ENCODE measurements at places on chromosomes 2 and 18.
A peak's percentile ranks its signal among the peaks of the same experiment; 100 is the strongest.

GRCh38 chr18:7676253-7676873 lies 109.2 kb downstream of the PTPRM start:
- no peak for DNase-seq

- no peak for DNase-seq
These were observed 142.7 kb downstream of the PTGR3 start for GRCh38 chr18:75066021-75066880.

GRCh38 chr2:102122115-102122514 lies 20.4 kb upstream of the IL1R1 start:
- DNase-seq: no peak

DNA sequence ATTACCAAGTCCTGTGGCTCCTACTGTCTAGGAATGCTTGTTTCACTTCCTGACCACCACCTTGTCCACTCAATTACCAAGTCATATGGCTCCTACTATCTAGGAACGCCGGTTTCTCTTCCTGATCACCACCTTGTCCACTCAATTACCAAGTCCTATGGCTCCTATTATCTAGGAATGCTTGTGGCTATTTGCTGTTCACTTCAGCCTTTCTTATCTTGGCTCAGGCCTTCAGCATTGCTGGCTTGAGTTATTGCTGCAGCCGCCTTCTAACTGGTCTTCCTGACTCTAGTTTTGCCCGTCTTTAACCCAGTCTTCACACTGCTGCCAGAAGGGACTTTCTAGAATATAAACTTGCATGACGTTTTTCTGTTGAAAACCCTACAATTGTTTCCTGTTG lies 82.5 kb upstream of the GAREM1 start:
- no peak for DNase-seq

DNA sequence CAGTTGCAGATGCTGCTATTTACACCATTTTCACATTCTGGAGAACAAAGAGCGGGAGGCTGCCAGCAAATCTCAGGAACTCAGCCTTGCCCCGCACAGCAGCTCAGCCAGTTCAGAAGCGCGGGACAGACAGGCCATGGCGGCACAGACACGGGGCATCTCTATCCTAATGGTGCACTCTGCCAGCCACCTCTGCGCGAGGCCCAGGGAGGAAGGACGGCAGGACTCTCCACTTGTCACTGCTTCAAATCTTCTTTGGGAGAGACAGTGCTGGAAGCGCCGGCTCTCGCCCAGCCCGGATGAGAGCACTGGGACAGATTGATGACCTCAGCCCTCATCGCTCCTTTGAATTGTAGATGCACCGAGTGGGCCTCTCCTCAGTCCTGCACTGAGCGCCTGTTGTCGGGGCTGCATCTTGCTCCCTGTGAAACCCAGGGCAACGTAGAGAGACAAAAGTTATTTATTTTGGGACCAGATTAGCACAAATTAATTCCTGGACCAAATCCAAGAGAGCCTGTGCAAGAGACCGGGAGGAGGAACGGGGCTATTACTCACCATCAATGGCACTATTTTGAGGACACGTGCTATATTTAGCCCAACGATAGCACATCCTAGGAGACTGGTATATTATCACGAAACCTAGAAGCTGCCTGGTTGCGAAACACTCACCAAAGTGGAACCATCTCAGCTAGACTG lies 211.4 kb upstream of the SMIM21 start:
- no peak for DNase-seq

DNA sequence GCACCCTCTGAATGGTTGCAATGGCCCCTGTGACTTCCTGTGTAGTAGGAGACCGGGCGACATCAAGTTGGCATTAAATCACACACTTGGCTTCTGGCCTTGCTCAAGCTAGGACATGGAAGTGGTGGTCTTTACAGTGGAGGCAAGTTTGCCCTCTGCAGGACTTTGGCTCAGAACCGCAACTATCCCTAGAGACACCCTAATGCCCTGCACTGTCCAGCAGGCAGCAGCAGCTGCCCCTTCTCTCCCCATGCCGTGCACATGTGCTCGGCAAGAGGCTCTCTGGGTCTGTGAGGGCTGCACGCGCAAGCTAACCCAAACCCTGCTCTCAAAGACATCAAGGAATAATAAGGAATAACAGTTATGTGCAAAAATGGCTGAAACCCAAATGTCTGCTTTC lies 106.5 kb downstream of the COL6A3 start:
- DNase-seq: no peak

DNA sequence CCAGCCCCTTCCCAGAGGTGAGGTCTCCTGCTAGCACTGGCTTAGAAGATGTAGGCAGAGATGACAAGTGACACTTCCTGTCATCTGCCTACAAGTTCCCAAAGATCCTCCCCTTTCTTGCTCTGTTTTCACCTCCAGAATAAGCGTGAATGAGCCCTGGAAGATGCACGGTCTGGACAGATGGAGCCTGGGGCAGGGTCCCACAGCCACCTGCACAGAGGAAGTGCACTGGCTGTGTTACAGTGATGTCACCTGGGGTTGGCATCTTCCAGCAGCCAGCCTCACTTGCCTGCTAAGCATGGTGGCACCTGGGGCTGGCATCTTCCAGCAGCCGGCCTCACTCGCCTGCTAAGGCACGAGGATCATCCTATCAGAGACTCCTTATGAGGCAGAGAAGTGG lies 32.3 kb downstream of the TMEM18 start:
- DNase-seq: no peak

- DNase-seq: no peak
These were observed 70.2 kb downstream of the CDH19 start for GRCh38 chr18:66533693-66534092.

DNA sequence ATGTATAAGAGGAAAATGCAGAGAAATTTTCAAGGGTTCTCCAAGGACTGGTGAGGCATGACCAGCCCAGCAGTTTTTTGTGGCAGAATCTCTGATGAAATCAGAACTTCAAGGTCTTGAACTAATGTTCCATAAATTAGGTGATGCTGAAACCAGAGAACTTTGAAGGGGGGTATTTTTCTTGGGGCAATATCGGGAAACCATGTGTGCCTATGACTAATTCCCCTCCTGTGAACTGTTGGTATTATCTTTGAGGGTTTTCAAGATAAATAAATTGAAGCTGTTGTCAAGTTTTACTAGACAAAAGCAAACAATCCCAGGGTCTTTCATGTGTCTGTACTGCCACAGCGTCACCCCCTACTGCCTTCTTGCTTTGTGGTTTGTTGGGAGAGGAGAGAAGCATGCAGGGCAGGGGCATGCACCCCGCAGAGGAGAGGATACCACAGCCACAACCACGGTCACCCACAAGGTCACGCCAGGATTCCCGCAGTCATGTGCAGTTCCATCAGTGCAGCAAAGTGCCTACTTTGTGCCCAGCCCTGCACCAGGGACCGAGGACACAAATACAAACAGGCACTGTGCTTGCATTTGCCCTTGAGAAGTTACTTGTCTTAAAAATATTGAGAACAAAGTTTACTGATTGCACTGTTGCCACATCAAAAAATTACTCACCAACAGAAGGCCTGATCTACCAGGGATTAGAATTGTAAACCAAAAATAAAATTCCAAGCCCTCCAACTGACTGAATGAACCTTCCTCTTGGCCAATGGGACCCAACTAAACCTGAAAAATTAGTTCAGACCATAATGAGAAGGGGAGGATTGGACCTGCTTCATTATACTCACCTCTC lies 413.3 kb upstream of the TRIB2 start:
- no peak for DNase-seq

GRCh38 chr2:203750346-203751068 lies 44.1 kb downstream of the CD28 start:
- DNase-seq: no peak

GRCh38 chr2:177028296-177028695 lies 184.3 kb upstream of the HNRNPA3 start:
- DNase-seq: no peak

DNA sequence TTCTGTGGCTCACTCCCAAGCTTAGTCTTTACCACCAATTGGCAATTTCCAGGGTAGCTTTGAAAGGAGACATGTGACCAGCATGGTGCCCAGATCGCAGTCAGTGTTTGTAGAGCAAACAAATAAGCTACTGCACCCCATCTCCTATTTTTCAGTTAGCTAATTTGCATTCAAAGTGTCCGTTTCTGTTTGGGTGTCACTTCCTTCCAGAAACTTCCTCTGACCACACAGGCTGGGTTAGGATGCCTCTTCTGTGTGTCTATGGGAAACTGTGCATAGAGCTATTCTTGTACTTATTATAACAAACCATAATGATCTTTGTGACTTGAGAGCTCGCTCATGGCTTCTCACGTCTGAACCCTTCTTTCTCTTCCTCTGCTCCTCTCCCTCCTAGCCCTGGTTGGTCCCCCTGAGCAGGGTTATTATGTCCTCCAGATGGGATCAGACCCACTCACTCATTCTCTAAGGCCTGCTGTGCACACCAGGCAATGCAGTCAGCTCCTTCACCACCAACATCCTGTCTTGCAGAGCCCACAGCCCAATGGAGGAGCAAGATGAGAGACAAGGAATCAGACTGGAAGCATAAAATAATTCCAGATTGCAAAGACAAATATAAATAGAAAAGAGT lies 101.2 kb upstream of the ALK start:
- no peak for DNase-seq

DNA sequence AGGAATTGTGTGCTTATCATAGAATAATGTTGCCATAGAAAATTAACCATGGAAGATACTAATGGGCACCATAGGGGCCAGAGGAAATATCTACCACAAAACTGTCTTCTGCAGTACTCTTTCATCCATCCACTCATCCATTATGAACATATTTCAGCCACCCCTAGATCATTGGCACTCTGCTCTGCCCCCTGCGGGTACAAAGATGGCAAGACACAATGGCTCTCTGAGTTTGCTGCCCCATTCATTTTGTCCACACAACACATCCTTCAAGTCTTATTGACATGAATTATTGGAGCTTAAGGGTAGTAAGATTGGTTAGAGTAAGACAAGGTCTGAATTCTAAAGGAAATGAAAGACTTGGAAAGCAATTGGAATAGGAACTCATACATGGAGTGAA lies 1224.7 kb upstream of the CELF4 start:
- no peak for DNase-seq

DNA sequence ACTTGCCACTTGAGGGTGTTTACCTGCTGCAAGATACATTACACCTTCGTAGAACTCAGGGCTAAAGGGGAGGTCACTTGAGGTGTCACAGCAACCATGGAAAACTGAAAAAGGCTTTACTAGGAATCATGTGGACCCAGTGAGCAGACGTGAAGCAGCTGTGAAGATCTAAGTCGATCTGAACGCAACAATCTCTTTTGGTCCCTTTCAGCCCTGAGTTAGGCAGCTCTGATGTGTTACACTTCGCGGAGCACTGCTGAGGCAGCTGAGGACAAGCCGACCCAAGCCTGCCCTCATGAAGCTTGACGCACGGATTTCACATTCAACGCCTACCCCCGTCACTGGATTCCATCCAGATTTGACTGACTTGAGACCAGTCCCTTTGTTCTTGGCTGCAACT lies 75.8 kb upstream of the NPAS2 start:
- no peak for DNase-seq

DNA sequence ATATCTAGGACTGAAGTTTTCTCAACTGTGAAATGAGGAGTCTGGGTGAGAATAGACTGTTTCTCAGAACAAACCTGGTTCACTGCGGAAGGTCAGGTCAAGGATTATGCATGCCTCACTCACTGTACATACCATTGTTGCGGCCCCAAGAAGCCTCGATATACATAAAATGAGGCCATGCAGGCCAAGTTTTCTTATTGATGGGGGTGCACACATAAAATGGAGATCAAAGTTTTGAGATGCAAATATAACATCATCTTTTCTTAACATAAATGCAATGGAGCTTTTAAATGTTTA lies 1366.1 kb upstream of the CELF4 start:
- DNase-seq: no peak

DNA sequence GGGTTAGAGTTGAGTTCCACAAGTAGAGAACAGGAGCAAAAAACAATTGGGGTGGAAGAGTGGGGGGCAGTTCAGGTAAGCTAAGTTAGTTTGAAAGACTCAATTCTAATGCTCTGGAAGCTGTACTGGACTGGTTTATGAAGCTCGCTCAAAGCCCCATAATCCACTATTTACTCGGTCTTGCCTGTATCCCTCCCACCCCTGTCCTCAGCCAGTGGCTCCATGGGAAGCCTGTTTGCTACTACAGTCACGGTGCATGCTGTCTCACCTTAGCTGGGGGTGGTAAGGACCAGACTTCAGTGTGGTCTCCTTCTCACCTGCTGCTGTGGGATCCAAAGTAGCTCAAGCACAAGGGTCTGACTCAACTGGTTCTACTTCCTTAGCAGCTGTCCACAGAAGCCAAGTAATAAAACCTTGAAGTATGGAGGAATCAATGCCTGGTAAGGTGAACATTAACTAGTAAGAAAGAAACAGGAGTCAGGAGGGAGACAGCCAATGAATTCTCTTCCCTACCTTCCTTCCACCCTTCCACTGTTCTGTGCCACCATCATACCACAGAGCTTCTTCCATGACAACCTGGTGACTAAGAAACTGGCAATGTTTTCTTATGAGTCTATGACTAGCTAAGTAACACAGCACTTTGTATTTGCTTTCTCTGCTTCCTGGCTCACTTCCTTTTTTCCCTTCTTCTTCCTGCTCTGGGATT lies 230.8 kb downstream of the SRBD1 start:
- DNase-seq: no peak

GRCh38 chr2:215917953-215918620 lies 95.3 kb downstream of the MREG start:
- DNase-seq: no peak

DNA sequence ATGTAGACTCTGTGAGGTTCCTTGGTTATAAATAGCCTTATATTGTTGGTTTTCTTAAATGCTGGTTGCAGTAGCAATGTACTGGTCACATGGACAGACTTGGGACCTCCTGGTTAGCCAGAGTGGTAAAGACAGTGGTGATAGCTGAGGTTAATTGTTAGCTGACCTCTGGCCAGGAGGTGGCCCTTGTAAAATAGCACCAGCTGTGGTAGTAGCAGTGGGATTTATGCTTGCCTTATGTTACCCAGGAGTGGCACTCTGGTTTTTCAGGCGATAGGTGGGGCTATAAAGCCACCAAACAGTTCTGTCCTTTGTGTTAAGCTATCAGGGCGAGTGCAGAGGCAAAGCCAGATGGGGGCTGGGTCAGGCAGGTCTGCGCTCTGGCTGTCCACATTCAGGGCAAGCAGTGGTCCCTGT lies 94.8 kb upstream of the SRD5A2 start:
- DNase-seq: no peak

DNA sequence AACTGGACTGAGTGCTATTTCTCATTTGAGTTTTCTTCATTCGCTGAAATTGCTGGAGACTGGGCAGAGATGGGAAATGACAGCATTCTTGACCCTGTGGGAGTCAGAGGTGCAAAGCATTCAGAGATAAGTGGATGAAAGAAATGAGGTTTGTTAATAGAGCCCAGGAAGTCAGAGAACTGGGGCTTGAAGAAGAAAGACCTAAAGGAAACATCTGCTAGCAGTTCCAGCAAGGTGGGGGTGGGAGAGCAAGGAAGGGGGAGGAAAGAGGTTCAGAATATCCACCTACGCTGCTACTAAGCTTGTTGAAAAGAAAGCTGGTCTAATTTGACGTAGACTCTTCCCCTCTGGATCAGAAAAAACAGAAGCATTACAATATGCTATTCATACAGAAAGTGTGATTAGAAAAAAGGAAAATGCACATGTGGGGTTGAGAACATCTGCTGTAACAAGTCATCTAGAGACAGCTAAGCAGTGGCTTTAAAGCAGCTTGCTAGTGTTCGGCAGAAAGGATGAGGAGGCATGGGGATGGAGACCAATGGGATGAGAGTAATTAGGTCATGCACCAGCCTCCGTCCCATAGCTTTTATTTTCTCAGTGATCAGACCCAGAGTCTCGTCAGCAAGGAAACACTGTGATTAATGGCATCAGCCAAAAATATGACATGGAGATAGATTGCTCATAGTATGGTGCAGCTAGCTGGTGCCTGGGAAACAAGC lies 29.7 kb downstream of the NAB1 start:
- DNase-seq: peak; percentile 30

- no peak for DNase-seq
These were observed 15.4 kb upstream of the WIPF1 start for GRCh38 chr2:174612970-174613369.
